Erythroblast (primary cell): ENCODE measurements at places on chromosomes 2 and 18.

DNA sequence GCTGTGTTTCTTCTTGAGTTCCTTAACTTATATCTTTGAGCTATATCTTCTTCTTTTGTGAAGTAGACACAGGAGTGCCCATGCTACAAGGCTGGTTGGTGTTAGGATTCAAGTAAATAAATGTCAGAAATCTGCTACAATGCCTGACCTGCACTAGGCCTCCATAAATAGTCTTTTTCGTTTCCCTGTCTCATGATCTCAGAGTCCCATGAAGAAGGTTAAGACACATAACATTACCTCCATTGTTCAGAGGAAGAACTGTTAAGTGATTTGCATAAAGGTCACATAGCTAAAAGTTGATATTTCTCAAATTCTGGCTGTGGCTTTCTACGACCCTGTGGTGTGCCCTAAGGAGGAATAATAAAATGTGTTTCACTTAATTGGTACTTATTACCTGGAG lies 228.4 kb downstream of the KCNS3 start:
- no peak for DNase-seq

- DNase-seq: peak; percentile 53
Measured at GRCh38 chr2:227766373-227766883, 20.7 kb downstream of the SCYGR8 start.

GRCh38 chr18:62072370-62072769 lies 114.5 kb downstream of the PIGN start:
- DNase-seq: no peak

- no peak for DNase-seq
Measured at GRCh38 chr2:168165397-168165796, 82.0 kb downstream of the STK39 start.

GRCh38 chr2:163601377-163601776 lies 134.4 kb downstream of the FIGN start:
- DNase-seq: no peak

- DNase-seq: no peak
Measured at GRCh38 chr2:24077879-24078278, 1.8 kb upstream of the SF3B6 start.

DNA sequence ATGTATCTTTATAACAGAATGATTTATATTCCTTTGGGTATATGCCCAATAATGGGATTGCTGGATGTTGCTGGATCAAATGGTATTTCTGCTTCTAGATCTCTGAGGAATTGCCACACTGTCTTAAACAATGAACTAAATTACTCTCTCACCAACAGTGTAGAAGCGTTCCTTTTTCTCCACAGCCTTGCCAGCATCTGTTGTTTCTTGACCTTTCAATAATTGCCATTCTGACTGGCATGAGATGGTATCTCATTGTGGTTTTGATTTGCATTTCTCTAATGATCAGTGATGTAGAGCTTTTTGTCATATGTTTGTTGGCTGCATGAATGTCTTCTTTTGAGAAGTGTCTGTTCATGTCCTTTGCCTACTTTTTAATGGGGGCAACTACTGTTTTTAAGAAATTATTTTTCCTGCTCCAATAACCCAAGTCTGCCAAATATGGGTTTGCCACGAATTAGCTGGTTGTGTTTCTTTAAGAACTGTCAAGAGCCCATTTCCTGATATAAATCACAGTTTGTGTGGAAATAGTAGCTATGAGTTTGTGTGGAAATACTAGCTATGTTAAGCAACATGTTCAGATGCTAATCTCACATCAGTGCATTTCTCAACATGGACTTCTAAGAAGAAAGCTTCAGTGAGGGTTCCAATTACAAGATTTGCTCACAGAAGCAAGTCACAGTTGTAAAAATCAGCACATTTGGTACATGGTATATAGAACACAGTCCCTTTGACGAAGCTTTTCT lies 259.4 kb downstream of the ANAPC1 start:
- peak; percentile 17 for DNase-seq

DNA sequence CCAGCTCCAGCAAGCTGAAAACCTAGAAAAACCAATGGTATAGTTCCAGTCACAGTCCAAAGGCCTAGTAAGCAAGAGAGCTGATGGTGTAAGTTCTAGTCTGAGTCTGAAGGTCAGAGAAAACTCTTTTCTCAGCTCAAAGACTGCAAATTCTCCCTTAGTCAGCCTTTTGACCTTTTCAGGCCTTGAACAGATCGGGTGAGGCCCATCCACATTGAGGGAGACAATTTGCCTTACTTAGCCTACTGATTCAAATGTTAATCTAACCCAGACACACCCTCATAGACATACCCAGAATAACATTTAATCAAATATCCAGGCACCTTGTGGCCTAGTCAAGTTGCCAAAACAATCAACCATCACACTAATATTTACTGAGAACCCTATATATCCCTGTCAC lies 110.8 kb upstream of the KCNJ3 start:
- no peak for DNase-seq

GRCh38 chr2:16729335-16729734 lies 63.7 kb upstream of the CYRIA start:
- no peak for DNase-seq

DNA sequence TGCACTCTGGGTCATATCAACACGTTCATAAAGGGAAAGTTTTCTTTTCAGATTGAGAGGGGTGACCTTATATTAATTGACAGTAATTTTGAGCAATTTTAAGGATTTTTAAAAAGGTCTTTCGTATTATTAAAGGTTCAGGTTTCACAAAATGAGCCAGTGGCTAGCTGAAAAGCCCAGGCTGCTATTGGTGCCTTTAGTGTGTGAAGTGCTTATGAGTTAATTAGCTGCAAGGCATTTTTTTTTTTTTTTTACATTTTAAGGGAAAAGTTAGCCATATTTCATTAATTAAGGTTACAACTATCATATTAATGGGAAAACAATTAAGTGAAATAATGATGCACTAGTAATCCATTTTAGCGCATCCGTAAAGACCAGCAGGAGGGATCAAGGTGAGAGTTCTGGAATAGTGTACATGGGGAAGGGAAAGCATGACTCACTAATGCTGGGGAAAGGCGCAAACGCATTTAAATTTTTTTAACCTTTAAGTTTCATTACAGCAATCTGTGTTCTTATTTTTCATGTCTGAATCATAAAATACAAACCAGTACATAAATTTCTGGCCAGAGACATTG lies 200.0 kb downstream of the ZNF407 start:
- no peak for DNase-seq

DNA sequence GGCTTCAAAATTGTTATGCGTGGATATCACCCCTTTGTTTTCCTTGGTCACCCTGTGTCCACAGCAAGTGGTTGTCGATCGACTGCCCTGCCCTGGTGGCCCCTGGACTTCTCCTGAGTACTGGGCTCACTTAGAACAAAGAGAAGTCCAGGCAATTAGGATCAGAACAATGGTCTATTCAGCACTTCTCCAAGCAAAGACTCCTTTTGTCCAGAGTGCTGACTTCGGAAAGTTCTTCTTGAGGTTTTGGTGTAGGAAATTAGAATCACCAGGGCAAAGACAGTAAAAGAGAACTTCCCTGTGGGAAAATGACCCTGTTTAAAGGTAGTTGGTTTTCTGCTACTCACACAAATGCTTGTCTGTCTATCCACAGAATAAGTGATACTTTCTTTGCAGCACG lies 173.9 kb downstream of the FHOD3 start:
- DNase-seq: no peak
